Activated CD8-positive, alpha-beta T cell treated with anti-CD3 and anti-CD28 coated beads for 36 hours (primary cell): ENCODE measurements at places on chromosomes 16 and 17. TPM values are rescaled to one million over a fixed set of nuclear protein-coding genes. Genes with fewer than 3 reads are reported as not detected.

SOCS1 gene
- total RNA-seq, result 75.7 TPM

TRPV2 gene
- 44.6 TPM for total RNA-seq

SLC5A2 gene
- not detected for total RNA-seq

SPATA32 gene
- total RNA-seq, result 0.27 TPM

TBX6 gene
- 2.5 TPM for total RNA-seq

PLD6 gene
- 6.2 TPM for total RNA-seq

MYH13 gene
- total RNA-seq, result not detected

ZSCAN10 gene
- total RNA-seq, result 0.25 TPM

ITGAD gene
- total RNA-seq, result not detected

RHBDF1 gene
- total RNA-seq, result not detected

KRT26 gene
- total RNA-seq, result not detected

CCL5 gene
- total RNA-seq, result 156 TPM

CBX8 gene
- total RNA-seq, result 7.0 TPM

RHBDL3 gene
- total RNA-seq, result 0.11 TPM

LRRC75A gene
- total RNA-seq, result 2.3 TPM

CTRB2 gene
- total RNA-seq, result not detected

RNF222 gene
- total RNA-seq, result 0.11 TPM

DUS2 gene
- 34.2 TPM for total RNA-seq

TBC1D3G gene
- total RNA-seq, result not detected
